Skin of body (tissue), 3 donors: ENCODE measurements at places on chromosomes 7 and 10.

DNA sequence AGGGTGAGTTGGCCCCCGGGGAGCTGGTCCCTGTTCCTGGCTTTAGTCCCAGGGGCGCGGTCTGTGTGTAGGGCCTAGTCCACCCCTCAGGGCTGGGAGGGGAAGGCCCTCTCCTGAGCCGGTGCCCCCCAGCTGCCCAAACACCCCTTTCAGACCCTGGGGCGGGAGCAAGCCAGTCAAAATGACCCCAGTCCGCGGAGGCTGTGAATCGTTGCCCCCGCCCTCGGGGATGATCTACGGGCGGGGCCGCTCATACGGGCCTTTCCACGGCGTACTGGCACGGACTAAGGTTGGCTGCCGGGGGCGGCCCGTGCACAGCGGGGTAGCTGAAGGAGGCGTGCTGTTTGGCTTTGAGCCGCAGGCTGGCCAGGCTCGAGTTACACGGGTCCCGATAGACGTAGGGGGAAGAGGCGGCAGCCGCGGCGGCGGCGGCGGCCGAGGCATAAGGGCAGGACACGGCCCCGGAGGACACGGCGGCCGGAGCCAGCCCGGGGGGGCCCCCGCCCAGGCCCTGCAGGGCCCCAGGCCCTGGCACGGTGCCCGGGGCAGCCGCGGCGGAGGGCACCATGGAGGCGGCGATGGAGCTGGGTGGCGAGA, 4.3 kb downstream of the ELOVL3 start:
- no peak for DNase-seq

GRCh38 chr7:94289071-94289470, 105.6 kb upstream of the COL1A2 start:
- DNase-seq, result peak; percentile 89

DNA sequence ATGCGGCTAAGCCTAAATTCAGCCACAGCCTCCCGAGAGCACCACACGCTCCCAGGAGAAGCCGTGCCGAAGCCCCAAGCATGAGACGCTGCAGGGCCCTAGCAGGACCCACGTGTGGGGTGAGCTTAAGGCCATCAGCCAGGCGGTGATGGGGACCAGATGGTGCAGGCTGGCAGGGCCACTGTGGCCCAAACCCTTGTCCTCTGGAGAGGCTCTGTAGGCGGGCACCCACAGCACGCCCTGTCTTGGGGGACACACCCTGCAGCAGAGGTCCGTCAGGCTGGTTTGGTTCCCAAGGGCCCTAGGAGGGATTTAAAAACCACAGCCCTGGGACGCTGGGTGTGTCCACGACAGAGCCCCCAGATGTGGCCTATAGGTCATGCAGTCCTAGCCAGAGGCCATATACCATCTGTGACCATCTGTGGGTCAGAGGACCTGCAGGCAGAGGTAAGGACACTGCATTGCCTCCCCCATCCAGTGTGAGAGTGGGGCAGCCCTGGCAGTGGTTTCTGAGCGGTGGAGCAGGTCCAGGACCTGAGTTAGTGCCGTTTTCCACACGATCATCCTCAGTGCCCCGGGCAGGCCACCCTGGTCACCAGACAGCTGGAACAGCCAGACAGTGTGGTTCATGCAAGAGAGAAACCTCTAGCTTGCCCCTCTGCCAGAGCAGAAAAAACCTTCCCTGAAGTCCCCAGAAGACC, 39.6 kb upstream of the INPP5A start:
- no peak for DNase-seq

DNA sequence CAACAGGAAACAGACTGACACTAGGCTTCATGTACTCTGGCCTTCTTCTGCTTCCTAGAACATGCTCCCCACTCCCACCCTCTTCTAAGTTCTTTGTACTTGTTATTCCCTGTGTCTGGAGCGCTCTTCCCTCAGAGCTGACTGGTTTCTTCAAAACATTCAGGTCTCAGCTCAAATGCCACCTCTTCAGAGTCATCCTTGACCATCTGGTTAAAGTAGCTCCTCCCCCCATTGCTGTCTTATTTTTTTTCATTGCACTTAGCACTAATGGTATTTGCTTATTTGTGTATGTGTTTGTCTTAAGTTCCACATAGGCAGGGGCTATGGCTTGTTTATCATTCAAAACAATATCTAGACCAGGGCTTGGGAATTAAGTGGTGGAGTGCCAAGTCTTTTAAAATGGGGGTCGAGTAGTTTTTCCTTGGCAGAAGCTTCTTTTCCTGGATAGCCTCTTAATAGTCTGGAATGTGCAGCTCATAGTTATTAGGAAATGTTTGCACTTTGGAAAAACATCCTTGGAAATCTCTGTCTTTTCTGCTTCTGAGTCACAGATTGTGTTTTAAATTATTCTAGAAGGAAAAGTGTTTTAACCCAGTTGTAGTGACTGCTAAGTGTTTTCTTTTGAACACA, 60.0 kb downstream of the RALA start:
- peak; percentile 85 for DNase-seq

DNA sequence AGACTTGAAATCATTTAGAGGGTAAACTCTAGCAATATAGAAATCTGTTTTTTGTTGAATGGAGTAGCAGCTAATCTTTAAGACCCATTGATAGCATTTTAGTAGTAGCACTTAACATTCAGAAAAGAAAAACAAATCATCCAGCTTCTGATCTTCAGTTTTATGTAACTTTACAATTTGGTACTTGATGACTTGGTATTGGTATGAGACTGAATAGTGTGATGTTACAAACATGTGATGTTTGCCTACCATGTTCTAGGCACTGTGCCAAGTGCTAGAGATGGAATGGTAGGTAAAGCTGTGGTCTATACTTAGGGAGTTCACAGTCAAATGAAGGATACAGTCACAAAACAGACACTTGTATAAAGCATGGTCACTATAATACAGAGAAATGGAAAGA, 21.3 kb downstream of the ZEB1 start:
- no peak for DNase-seq

DNA sequence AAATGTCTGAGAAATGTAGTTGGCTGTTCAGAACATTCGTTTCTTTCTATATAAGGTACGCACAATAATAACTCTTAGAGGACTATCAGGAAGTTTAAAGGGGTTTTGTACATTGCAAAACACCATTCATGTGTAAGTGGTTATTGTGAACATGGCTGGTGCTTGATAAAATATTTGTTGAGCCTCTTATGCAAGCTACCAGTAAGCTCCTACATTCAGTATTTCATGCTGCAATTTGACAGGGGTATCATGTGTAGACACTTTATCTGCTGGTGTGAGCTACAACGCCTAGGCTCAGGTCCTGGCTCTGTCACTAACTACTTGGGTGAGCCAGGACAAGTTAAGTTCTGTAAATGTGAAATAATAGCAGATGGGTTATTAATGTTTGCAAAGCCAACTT, 75.5 kb downstream of the MAP3K8 start:
- DNase-seq, result no peak

GRCh38 chr10:116817780-116818343, 31.4 kb upstream of the ENO4 start:
- no peak for DNase-seq
